ENCODE measurements at places on chromosomes 3 and 15.

DNA sequence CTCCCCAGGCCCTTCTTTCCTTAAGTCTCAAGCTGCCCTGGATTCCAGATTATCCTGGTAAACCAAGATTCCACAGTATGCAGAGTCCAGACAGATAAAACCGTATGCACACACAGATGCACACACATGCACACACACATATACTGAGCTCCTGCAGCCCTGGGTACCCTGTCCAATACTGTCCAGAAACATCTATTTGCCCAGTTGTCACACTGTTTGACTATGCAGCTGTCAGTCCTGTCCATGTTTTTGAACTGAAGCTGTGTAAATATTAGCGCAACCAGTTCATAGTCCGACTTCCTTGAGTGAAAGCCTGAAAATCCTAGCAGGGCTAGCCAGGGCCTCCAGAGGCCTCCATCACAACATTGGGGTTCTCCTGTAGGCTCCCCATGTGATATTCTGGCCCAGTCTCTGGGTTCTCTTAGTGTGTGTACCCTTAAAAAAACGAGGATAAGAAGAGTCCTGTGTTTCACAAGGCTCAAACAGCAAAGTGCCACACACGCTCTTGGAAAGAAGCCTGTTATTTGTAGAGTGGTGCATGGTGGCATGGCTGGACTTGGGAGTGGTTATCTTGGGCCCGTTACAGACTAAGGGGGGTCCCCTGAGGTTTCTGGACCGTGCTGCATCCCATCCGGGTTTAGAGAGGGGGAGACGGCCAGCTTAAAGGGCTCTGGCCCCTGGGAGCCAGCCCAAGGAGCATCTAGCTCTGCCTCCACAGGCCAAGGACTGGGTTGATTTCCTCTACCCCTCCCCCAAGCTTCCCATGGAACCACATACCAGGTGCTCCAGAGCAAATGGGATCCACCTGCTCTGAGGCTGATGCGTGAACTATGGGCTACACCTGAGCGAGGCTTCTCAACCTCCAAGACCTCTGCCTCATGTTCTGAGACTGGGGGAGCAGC, 108.3 kb downstream of the IQSEC1 start:
- no peak for DNase-seq

DNA sequence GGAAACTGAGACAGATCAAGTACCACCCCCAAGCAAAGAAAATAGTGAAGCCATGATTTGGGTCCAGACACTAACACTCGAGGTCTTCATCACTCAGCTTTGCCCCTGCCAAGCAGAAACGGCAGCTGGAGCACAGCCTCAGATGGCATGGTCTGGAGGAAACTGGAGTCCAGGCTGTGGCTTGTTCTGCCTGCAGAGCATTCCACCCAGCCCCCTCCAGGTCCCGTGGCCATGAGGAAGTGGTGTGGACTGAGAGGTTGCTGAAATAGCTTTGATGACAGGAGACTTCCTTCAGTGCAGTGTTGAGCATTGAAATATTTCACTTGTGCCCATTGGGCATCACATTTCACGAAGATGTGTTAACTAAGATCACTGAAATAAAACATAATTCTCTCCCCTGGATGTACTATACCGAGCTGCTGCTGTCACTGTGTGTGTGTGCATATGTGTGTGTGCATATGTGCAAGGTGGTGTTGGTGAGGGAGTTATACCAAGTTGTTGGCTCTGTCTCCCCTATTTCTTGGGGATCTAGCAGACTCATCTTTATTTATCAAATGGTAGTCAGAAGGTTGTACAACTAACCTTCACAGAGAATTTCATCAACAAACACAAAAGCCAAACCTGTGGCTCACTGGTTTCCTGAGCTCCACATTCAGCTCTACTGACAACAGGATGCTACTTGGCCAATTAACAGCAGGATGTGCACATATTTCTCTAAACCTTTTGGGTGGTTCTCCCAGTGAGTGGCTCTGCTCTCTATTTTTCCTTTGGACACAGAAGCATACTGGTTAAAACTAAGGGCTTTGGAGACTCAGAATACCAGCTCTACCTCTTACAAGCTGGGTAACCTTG, 660.1 kb upstream of the CFAP20DC start:
- DNase-seq = no peak

GRCh38 chr3:142239421-142239820, 14.0 kb upstream of the GK5 start:
- DNase-seq = no peak

GRCh38 chr3:30456264-30456663, 150.1 kb upstream of the TGFBR2 start:
- no peak for DNase-seq

DNA sequence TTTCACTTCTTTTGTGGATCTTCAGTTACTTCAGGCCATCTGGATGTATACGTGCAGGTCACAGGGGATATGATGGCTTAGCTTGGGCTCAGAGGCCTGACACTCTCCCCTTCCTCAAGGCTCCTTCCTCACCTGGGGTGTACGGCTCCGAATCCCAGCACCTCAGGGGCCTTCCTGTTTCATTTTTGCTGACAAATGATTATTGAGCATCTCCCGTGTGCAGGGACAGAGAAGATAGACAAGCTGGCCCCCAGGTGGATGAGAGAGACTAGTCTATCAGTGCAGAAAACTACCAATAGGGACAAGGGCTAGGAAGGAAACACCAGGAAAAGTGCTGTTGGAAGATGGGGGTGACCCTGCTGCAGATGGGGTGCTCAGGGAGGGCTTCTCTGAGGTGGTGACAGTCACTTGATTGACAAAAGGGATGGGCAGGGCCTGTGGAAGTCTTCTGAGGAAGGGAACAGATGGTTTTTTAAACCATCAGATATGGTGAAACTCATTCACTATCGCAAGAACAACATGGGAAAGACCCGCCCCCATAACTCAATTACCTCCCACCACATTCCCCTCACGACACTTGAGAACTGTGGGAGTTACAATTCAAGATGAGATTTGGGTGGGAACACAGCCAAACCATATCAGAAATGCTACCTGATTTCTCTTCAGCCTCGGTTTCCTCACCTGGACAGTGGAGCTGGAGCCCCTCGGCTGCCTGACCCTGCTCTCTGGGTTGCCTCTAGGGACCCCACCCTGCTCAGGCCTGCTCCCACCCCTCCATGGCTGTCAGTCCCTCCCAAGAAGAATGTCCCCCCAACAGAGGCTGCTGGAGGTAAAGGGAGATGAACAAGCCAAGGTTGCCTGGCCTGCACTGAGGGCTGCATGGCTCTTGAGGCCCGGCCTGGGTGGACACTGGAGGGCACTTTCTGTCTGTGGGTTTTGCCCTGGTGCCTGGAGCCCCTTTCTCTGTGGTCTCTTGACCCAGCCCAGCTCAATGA, 37.2 kb upstream of the ACAD9 start:
- DNase-seq = no peak

DNA sequence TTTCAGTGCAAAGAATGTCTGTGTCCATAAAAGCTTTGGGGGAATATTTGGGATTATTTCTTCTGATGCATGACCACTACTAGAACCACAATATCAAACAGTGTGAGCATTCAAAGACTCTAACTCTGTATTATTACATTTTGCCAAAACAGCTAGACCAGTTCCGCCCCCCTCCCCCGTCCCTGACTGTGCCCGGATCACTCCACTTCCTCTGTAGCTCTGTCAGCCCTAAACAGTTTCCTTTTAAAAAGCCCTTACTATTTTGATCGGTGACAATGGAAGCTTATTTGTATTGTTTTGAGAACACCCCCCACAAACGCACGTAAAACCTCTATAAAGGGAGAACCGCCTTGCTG, 36.6 kb upstream of the EPHB3 start:
- no peak for DNase-seq

DNA sequence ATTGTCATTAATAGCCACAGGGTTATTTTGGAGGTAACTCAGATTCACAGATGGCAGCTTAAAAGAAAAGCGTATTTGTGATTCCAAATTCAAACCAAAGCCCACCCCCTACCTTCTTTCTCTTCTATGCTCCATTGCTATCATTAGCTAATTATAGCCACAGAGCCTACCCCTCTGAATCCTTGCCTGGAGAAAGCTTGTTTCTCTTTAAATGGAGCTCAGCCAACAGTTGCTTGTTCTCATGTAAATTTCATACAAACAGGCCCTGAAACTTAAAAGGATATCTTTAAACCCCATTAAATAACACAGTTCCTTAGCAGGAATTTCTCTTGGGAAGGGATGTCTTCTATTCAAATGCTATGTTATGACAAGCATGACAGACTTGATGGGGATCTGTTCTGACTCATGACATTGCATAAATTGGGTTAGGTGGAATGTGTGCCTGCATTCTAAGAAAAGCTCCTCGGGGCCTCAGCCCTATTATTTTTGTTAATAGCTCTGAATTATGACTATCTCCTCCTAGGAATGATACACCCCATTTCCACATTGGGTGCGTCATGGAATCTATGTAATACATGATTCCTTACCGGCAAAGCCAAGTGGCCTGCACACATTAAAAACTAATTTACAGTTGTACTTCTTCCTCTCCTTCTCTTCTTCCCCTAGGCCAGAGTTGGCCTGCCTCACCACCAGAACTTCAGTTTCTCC, 265.8 kb downstream of the TAFA4 start:
- no peak for DNase-seq

GRCh38 chr15:48647962-48648361, 2.5 kb upstream of the FBN1 start:
- no peak for DNase-seq

GRCh38 chr15:80567721-80568157, 127.4 kb upstream of the ABHD17C start:
- no peak for DNase-seq

DNA sequence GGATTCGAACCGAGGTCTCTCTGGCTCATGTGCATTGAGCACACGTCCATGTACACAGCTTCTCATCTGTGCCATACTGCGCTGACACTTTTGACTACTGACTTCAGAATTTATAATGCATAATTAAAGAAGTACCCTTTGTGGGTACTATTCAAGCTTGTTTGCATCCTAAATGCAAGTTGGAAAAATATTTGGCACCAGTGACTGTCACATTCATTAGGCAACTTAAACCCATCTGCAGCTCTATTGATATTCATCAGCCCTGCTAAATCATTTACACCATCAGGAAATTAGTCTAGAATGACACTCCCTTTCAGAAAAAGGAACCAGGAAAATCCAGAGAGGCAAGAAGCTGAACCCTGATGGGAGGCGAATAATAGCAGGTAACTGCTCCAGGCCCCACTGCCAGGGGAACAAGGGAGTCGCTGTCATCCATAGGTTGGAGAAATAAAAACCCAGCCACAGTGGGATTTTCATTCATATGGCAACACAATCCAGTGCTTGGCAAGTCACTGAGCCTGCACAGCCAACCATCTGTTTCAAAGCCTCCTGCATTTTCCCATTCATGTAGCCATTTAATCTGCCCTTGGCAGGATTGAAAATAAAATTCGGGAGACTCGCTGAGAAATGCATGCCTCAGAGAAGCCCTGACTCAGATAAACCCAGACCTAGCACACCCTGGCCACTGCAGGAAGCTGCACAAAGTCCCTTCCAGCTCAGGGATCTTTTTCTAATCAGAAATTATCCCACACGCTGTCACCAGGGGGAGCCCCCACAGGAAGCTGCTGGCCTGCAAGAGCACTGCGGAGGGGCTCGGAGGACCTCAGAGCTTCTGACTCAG, 103.0 kb upstream of the VEPH1 start:
- DNase-seq = peak; percentile 6

GRCh38 chr3:53518495-53518981, 24.1 kb downstream of the CACNA1D start:
- no peak for DNase-seq

DNA sequence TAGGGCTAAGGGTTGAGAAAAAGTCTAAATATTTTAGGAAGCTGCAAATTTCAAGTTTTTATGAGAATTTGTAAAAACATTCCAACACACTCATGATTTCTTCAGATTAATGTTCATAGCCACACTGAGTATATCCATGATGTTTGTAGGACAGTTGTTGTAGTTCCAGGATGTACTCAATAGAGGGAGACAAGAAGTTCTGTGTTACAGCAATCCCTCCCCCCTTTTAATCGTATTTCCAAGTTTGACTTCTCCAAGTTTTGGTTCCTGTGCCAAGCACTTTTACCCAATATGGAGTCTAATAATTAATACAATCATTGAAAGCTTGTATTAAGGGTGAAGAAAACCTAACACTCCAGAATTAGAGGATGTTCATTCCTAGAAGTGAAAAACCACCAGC, 143.4 kb downstream of the FEZF2 start:
- DNase-seq = no peak

GRCh38 chr3:183244981-183245476, 8.0 kb upstream of the B3GNT5 start:
- no peak for DNase-seq

GRCh38 chr3:13776253-13777050, 103.4 kb downstream of the WNT7A start:
- DNase-seq = no peak

DNA sequence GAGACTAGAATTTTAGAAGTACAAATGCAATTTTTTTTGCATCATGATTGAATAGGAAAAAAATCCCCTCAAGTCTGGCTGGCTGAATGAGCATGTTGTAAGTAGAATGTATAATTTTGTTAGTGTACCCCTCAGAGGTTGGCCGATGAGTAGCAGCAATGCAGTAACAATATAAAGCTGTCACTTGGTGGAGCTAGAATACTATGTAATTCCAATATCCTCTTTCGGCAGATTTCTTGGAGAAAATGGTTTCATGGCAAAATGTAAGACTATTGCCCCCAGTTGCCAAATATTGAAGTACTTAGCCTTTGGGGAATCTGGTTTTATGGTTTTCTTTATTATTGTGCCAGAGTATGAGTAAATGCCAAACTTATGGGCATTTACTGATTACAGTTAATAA, 39.8 kb upstream of the SGO1 start:
- DNase-seq = no peak

GRCh38 chr3:40737343-40737742, 212.6 kb downstream of the ZNF621 start:
- DNase-seq = no peak

DNA sequence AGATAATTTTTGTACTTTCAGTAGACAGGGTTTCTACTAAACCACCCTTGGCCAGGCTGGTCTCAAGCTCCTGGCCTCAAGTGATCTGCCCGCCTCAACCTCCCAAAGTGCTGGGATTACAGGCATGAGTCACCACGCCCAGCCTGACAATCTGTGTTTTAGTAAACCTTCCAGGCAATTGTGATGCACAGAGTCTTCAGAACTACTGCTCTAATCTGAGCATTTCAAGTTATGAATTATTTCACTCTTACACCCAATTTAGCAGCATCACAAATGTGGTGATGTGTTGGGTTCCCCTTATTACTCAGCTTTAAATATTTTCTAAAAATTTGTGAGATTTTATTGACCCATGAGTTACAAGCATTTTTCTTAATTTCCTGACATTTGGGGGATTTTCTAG, 94.4 kb downstream of the ULK4 start:
- no peak for DNase-seq

DNA sequence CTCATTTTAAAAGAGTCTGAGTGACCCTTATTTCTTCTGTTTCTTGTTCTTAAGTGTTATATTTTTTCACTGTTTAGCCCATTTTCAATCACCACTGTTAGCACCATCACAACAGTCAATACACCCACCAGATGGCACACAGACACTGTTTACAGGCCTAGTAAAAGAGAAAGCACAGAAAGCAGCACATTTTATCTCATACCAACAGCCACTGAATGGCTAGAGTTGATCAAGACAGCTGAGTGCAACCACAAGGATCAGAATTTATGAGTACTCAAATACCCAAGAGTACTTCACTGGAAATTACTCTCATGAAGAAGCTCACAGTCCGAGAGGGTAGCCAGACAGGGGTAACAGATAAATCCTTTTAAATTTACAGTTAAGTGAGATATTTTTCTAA, 127.0 kb downstream of the TFDP2 start:
- no peak for DNase-seq

GRCh38 chr3:193816656-193817311, 223.8 kb downstream of the OPA1 start:
- no peak for DNase-seq

Measured in T-helper 22 cell (primary cell).